ENCODE measurements at places on chromosomes 4 and X. TPM values are rescaled to one million over a fixed set of nuclear protein-coding genes. Genes with fewer than 3 reads are reported as not detected.

- no peak for DNase-seq
Measured at GRCh38 chrX:24037729-24038128, 10.7 kb upstream of the KLHL15 start.

- no peak for DNase-seq
Measured at GRCh38 chrX:115679460-115679859, 118.5 kb downstream of the PLS3 start.

DNA sequence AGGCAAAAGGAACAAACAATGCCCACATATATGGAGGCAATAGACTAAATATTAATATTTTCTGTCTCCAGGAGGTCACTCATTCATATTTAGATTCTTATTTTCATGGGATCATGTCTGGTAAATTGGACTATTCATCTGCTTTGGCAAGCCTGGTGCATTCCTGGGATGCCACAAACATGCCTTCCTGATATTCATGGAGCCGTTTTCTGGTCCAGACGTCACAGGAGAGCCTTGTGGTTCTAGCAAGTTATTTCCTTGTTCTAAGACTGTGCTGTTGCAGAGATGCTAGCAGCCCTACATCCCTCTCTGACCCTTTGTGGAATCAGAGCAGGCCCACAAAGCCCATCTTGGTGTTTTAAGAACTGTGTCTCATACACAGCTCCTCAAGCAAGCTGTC lies 16.1 kb upstream of the EXOSC9 start:
- no peak for DNase-seq

GRCh38 chrX:103913356-103914020 lies 48.9 kb upstream of the TMSB15B start:
- no peak for DNase-seq

DNA sequence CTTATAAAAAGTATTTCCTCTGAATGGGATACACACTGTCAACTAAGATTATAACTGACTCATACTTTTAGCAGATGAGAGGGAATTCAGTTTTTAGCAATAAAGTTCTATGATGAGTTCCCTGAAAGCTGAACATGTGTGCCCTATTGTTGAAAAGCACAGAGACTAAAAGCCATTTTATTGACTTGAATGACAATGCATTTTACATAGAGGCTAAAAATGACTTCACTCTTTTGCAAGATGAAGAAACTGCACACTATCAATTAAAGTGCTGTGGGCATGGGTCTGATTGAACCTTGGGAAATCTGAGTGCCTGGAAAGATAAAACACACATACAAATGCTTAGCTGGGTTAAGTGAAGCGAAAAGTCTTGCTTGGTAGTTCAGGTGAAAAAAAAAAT lies 633.4 kb downstream of the PDHA2 start:
- DNase-seq, result no peak

GRCh38 chr4:148845609-148846008 lies 403.4 kb upstream of the NR3C2 start:
- DNase-seq, result no peak

- DNase-seq, result no peak
Measured at GRCh38 chr4:10006231-10006600, 15.1 kb downstream of the SLC2A9 start.

DNA sequence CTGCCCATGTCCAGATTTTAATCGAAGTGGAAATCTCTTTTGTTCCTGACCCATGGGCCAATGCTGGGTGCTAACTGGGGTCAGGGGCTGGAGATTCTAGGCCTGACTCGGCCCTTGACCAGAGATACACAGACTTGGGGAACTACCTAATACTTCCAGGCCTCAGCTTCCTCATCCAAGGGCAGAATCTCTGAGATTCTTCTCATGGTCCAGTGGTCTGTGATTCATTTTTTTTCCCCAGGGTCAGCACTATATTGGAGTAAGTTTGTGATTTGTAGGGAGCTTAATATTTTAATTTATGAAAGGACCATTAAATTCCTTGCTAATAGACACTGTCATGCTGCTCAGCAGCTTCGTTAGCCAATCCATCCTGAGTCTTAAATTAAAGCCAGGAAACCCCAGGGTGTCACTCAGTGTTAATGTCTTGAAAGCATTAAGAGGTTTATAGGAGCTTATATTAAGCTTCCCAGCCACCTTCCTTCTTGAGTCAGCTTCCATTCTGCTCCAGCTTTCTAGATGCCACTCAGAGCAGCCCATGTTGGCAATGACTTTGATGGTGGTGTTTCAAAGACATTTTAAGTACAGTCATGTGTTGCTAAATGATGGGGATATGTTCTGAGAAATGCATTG lies 27.0 kb upstream of the PROM1 start:
- no peak for DNase-seq

Gene CXCL5
- not detected for total RNA-seq

- no peak for DNase-seq
Measured at GRCh38 chrX:50920132-50920531, 9.6 kb downstream of the BMP15 start.

DNA sequence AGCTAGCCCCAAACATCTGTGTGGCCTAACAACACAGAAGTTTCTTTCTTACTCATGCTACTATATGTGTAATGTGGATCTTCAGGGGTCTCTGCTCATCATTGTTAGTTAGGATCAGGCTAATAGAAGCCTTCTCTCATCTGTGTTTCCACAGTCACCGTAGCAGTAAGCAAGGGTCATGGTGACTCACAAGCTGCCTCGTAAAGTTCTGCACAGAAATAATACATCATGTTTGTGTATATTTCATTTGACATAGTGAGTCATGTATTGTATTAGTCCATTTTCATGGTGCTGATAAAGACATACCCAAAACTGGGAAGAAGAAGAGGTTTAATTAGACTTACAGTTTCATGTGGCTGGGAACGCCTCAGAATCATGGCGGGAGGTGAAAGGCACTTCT lies 38.7 kb downstream of the SLC4A4 start:
- no peak for DNase-seq

GRCh38 chrX:45731448-45731847 lies 530.8 kb upstream of the DIPK2B start:
- DNase-seq, result no peak

- DNase-seq, result no peak
Measured at GRCh38 chr4:174449152-174449551, 73.1 kb downstream of the HPGD start.

GRCh38 chr4:6463311-6464289 lies 8.8 kb downstream of the PPP2R2C start:
- peak; percentile 47 for DNase-seq

- peak; percentile 79 for DNase-seq
Measured at GRCh38 chr4:30719454-30720020, 632 bp upstream of the PCDH7 start.

DNA sequence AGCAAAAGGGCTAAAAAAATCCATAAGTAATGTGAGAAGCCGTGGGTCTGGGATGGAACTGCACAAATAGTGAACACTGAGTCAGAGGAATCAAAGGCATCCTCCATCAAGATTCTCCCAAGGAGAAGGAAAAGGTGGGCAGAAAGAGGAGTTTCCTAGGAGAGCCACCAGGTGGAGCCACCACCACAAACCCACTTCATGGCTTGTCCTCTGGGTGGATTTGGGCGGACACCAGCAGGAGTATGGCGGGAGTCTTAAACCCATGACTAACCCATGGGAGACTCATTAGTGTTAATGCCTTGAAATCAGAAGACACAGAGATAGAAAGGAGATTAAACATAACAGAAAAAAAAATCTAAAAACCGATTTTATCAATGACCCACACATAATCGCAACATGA lies 147.7 kb downstream of the SH3KBP1 start:
- DNase-seq, result peak; percentile 63

DNA sequence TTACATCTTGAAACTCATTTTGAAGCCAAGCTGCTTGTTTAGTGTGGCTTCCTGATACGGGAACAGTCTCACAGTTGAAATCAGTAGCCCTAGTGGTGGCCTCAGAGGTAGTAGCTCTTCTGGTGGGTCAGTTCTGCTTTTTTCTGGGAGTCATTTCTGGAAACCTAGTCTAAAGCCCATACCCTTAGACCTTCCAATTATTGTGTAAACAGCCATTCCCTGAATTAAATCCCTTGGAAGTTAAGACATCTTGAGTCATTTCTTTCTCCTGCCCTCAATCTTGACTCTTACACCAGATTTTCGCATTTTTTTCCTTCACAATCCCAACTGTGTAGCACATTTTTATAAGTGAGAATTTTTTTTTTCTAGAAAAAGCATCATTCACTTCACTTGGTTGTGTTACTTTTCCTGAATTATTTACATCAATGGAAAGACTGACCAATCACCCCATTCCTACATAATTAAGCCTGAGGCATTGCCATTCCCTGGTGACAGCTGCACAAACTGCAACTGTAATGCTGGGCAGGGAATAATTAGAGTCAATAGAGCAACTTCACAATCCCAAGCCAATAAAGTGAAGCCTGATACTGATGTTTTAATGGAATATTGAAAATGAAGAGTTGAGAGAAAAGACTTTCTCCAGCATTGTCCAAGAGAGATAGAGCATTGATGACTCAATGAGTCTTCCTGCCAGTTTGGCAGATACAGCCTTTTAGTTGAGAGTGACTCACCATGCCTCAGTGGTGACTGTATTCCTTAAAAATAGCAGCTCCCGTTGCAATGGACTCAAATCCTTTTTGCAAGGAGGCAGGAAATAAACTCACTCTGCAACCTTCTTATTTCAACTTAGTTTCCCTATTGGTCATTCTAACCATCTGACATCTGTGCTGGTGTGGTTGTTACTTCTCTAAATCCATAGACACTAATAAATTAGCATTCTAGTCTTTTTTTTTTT lies 13.0 kb upstream of the SEPSECS start:
- no peak for DNase-seq

Gene DKK2
- 1.4 TPM for total RNA-seq

Gene BGN
- total RNA-seq, result 40.7 TPM

Gene OTUD6A
- total RNA-seq, result not detected

GRCh38 chrX:83512111-83512510 lies 4.0 kb downstream of the POU3F4 start:
- DNase-seq, result no peak

Gene ACTRT1
- total RNA-seq, result not detected

GRCh38 chr4:40831146-40831907 lies 81.6 kb downstream of the NSUN7 start:
- DNase-seq, result no peak

GRCh38 chr4:109334129-109335105 lies 32.0 kb upstream of the COL25A1 start:
- no peak for DNase-seq

GRCh38 chr4:122617597-122618593 lies 3.0 kb downstream of the IL21 start:
- DNase-seq, result no peak

DNA sequence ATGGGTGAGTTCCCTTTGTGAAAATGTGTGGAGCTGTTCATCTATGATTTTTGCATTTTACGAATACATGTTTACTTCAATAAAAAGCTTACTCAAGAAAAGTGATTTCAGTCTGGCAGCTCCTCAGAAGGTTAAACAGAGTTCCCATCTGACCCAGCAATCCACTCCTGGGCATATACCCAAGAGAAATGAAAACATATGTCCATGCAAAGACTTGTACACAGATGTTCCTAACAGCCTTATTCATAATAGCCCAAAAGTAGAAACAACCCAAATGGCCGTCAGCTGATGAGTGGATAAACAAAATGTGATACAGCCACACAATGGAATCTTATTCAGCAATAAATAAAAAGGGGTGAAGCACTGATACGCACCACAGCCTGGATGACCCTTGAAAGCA lies 20.8 kb downstream of the CLCN4 start:
- no peak for DNase-seq

DNA sequence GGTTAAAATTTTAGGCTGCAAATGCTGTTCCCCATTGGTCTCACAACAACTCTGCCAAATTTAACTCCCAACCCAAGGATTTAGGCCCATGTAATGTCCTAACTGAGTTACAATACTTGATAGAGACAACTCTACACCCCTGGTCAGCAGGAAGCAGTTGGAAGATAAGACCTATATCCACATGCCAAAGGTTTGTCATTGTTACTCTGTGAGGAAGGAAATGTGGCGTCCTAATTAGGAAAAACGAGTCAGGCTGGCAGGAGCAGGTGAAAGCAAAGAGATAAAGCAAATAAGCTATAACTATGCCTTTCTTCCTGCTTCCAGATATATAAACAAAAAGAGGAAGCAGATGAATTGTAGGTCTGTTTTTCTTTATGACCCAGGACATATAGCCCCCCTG lies 69.1 kb downstream of the SPIN4 start:
- no peak for DNase-seq

GRCh38 chrX:39772057-39772832 lies 325.5 kb downstream of the BCOR start:
- no peak for DNase-seq

Gene MAGEA11
- not detected for total RNA-seq

Gene FAM9B
- not detected for total RNA-seq

Gene TEX13D
- not detected for total RNA-seq

Gene CCNI
- 256 TPM for total RNA-seq

DNA sequence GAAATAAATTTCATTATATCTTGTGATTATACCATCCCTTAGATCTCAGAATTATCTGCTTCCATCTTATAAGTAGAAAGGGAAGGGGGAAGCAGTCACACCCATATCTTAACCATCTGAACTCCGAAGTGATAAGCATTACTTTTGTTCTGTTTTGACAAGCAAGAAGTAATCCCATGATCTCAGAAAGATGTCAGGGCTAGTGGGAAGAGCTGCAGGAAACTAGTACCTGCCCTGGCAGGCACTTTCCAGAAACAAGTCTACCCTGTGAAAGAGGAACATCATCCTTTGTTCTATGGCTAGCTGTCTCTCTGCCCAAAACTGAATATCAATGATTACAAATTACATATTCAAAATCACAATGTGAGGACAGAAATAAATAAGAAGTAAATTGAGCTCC lies 244.4 kb downstream of the SPOCK3 start:
- no peak for DNase-seq

DNA sequence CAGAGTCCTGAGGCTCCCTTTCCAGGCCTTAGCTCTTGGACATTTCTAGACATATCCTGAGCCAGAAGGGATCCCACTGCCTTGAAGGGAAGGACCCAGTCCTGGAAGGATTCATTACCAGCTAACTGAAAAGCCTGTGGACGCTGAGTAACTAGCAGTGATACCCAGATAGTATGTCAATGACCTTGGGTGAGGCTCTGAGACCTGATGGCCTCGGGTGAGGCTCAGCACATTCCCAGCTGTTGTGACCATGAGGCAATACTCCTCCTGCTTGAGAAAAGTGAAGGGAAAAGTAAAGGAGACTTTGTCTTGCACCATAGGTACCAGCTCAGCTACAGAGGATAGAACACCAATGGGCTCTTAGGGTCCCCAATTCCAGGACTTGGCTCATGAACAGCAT lies 268.1 kb downstream of the DKK2 start:
- no peak for DNase-seq

Gene ADH7
- 1.1 TPM for total RNA-seq

Gene CC2D2A
- 8.4 TPM for total RNA-seq

Gene HTR2C
- total RNA-seq, result not detected

DNA sequence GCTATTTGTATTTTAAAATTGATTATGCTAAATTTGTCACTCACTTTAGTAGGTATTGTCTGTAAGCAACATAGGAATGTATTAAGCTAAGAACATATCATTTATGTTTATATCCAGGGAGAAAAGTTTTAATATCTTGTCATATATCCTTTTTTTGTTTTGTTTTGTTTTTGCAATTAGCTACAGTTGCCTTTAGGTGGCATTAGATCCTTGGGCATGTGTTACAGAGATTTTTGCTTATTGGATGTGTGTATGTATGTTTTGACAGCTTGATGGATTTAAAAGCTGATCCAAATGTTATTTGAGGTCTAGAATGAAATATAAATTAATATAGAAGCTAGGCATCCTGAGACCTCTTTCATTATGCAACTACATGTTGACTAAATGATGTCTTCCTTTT lies 36.1 kb upstream of the OTUD4 start:
- no peak for DNase-seq
